Urothelium cell line (cell line): ENCODE measurements at places on chromosomes 4 and X.

GRCh38 chr4:113741956-113742355, 19.6 kb downstream of the CAMK2D start:
- DNase-seq: no peak

- no peak for DNase-seq
Observed at GRCh38 chr4:23476515-23477090, 413.2 kb downstream of the PPARGC1A start.

DNA sequence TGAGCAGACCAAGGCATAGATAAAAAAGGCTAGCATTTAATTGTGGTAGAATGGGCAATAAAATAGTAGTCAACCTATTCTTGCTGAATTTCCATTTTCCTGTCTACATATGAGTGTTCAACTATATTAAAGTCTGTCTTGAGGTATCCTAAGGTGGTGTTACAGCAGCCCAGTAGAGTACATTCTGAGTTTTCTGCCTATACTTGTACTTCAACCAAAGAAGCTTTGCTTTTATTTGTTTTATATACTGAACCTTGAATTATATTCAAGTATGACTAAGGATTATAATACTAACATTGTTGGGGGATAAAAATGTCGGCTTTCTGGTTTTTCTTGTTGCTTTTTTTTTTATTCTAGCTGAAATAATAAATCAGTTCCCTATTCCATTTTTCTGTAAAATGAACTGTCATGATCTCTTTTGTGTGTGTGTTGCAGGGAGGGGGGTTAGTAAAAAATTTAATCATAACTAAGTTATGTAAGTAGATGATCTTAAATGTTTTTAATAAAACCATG, 106.7 kb downstream of the PDLIM5 start:
- DNase-seq: no peak

- no peak for DNase-seq
Observed at GRCh38 chr4:6346373-6347110, 76.9 kb downstream of the WFS1 start.

GRCh38 chr4:80029364-80029763, 43.7 kb downstream of the ANTXR2 start:
- DNase-seq: no peak

DNA sequence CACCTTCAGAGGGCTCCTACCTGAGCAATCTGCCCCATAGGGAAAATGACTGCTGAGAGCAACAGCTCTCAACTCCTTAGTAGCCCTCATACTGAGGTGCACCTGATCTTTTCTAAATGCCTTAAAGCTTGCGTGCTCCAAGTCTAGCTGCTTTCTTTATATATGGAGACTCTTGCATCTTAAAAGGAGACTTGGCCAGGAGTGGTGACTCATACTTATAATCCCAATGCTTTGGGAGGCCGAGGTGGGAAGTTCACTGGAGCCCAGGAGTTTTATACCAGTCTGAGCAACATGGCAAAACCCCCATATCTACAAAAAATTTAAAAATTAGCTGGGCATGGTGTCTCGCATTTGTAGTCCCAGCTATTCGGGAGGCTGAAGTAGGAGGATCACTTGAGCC, 78.1 kb upstream of the TRIM2 start:
- no peak for DNase-seq
